ENCODE measurements at places on chromosomes 2 and 18. TPM values are rescaled to one million over a fixed set of nuclear protein-coding genes. Genes with fewer than 3 reads are reported as not detected.

Gene ECEL1
- 2.8 TPM for total RNA-seq

Gene RAPGEF4
- 6.2 TPM for total RNA-seq

Gene GRP
- total RNA-seq = not detected

Gene SALL3
- not detected for total RNA-seq
